ENCODE measurements at places on chromosomes 2 and 18.

GRCh38 chr2:85741833-85742455 lies 11.8 kb upstream of the ATOH8 start:
- no peak for DNase-seq

DNA sequence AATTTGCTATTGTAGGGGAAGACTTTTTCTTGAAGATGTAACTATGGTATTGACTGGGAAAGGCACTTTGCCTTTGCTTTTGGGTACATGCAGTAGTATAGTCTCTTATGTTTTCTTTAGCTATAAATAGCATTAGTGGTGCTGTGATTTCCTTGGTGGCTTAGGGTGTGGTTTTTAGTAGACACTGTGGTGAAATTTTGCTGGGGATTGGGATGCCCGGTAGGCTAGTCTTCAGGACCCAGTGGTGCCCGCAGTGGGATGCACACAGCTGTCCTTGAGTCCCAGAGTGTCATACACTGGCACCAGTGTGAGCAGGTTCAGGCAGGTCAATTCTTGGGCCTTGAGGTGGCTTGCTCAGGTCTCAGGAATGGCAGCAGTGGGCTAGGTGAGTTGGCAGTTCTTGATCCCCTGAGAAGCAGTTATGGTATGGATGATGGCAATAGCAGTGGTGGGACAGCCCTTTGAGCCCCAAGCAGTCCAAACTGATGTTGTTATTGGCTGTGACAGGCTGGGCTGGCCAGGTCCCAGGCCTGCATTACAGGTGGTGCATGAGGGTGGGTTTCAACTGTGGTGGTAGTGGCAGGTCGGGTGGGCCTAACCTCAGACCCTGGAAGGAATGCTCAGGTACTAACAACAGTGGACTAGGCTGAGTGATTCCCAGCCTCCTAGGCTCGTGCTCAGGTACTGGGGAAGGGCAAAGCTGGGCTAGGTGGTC lies 124.3 kb downstream of the XRCC5 start:
- DNase-seq: no peak

- no peak for DNase-seq
Observed at GRCh38 chr2:60708630-60709320, 47.3 kb upstream of the PAPOLG start.

DNA sequence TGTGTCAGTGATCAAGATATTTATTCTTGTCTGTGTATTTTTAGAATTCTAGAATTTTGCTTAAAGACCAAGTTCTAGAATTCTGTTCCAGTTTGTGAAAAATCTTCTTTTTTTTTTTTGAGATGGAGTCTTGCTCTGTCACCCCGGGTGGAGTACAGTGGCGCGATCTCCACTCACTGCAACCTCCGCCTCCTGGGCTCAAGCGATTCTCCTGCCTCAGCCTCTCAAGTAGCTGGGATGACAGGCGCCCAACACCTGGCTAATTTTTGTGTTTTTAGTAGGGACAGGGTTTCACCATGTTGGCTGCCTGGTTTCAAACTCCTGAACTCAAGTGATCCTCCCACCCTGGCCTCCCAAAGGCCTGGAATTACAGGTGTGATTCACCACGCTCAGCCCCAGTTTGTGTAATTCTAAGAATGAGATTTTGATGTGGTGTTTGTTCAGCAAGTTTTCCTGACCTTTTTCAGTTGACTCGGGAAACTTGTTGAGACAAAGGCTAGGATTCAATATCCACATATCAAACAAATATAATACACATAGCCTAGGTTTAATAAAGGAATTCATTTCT lies 3.6 kb downstream of the EIF5B start:
- DNase-seq: no peak

DNA sequence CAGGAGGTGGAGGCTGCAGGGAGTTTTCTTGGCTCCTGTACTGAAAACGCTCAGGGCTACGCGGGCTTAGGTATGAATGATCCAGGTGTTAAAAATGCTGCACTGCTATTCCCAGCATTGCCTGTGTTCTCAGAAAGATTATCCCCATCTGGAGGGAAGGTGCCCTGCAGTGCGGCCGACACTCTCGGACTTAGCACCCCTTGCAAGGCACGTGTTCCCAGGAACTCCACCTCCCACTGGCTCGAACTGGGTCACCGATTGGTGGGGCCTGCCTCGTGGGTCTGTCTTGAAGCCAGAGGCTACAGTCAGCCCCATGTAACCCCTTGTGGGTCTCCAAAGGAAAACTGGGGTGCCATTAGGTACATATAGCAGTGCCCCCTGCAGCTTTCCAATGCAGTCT lies 25.7 kb downstream of the ANO7 start:
- no peak for DNase-seq

DNA sequence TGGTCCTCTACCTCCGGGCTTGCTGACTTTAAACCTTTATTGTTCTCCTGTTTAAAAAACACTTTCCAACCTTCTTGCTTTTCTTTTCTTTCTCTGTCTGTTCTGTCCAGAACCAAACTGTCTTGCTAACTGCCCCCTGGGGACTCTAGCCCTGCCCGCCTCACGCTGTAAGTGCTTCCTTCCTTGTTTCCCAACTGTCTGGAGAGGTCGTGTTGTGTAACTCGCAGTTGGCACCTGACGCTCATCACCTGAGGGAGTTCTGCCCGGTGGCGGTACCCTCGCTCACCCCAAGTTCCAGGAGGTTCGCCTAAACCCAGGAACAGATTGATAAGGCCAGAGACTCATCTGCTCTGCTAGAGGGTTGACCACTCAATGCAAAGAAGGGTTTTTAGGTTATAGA lies 123.4 kb downstream of the MTCL1 start:
- DNase-seq: no peak

- no peak for DNase-seq
Observed at GRCh38 chr2:43013821-43014345, 212.5 kb downstream of the ZFP36L2 start.

DNA sequence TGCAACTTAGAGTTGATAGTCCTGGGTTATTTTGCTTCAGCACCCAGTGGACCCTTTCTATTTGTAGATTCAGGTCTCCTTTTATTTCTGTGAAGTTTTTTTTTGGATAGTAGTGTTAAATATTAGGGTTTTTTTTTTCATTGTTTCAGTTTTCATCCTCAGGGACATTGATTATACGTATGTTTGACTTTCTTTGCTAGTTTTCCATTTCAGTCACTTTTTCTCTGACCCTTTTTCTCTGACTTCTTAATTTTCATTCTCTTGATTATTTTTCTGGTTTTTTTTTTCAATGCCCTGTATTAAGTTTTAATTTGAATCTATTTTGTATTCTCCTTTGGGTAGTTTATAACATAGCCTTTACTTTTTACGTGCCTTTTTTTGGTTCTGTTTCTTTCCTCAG lies 79.4 kb downstream of the AGPS start:
- DNase-seq: no peak

DNA sequence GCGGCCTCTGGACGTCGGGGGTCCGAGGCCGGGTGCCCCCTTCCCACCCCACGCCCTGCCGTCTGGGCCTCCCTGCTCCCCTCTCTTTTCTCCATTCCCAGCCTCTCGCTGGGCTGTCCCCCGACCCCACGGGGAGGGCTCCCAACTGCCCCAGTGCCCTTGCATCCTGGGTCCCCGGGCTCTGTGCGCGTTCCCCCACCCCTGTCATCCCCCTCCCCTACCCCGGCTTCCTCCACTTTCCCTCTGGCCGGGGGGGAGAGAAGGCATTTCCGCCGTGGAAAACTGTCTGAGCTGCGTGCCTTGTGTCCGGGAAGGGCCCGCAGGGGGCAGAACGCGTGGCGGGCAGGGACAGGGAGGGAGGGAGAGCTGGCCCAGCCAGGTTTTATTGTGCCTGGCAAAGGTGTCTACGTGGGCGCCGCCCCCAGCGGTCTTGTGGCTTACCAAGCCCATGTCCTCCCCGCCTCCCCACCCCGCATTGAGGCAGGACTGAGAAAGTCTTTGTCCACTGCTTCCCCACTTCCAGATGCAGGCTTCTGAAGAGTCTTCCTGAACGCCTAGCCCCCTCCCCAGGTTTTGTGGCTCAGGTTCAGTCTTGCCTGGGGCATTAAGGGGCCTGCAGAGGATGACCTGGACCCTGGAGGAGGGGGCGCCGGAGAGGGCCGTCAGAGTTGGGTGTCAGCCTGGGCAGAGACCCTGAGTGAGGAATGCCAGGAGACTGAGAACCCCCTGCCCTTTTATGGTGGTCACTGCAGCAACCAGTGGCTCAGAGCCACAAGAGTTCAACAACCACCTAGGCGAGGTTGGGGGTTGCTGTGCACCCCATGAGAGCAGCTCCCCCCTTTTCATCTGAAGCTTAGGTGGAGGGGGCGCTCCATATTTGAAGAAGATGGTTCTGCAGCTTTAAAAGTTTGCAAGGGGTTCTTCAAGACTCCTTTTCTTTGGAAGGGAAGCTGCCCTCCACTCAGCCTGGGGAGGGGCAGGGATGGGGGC lies 1.3 kb downstream of the ITM2C start:
- no peak for DNase-seq

- no peak for DNase-seq
Observed at GRCh38 chr2:42430188-42430587, 63.6 kb downstream of the KCNG3 start.

- no peak for DNase-seq
Observed at GRCh38 chr2:137157851-137158250, 392.5 kb downstream of the THSD7B start.

GRCh38 chr2:222504719-222505118 lies 80.4 kb downstream of the SGPP2 start:
- DNase-seq: no peak

GRCh38 chr2:71888751-71889445 lies 258.8 kb downstream of the CYP26B1 start:
- DNase-seq: no peak

- DNase-seq: no peak
Observed at GRCh38 chr18:27595113-27595838, 410.2 kb upstream of the CHST9 start.

- DNase-seq: no peak
Observed at GRCh38 chr18:8019600-8019999, 452.5 kb downstream of the PTPRM start.

GRCh38 chr2:31764169-31764568 lies 183.4 kb upstream of the SRD5A2 start:
- no peak for DNase-seq

DNA sequence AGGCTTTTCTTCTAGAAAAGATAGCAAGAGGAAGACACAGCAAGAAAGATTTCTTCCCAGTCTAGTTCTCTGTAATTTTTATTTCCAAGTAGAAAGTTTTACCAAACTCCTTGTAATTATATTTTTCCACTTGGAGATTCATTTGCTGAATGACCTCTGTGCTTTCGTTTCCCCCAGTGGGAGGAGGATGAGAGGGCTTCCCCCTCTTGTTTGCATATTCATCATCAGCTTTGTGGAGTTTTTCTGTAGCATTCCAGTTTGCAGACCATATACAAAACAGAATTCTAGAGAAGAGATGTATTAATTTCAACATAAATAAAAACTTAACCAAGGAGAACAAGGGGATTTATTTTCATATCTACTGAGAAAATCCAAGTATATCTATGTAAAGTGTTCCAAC lies 51.3 kb downstream of the RMDN2 start:
- DNase-seq: no peak

- DNase-seq: no peak
Observed at GRCh38 chr18:31450409-31450808, 2.9 kb downstream of the DSG3 start.

GRCh38 chr2:159908623-159909022 lies 110.6 kb upstream of the CD302 start:
- no peak for DNase-seq

- no peak for DNase-seq
Observed at GRCh38 chr2:201471732-201472393, 20.3 kb downstream of the STRADB start.

GRCh38 chr2:79717364-79718007 lies 204.6 kb downstream of the CTNNA2 start:
- no peak for DNase-seq

- DNase-seq: no peak
Observed at GRCh38 chr2:235900631-235901030, 267.6 kb downstream of the GBX2 start.

- DNase-seq: no peak
Observed at GRCh38 chr2:218811382-218811781, 20.2 kb downstream of the PRKAG3 start.

GRCh38 chr2:587087-587960 lies 89.9 kb downstream of the TMEM18 start:
- DNase-seq: no peak

Measured in mesothelial cell of epicardium (in vitro differentiated cells).